Fibroblast of upper back skin (primary cell): ENCODE measurements at places on chromosomes 7 and 10.

DNA sequence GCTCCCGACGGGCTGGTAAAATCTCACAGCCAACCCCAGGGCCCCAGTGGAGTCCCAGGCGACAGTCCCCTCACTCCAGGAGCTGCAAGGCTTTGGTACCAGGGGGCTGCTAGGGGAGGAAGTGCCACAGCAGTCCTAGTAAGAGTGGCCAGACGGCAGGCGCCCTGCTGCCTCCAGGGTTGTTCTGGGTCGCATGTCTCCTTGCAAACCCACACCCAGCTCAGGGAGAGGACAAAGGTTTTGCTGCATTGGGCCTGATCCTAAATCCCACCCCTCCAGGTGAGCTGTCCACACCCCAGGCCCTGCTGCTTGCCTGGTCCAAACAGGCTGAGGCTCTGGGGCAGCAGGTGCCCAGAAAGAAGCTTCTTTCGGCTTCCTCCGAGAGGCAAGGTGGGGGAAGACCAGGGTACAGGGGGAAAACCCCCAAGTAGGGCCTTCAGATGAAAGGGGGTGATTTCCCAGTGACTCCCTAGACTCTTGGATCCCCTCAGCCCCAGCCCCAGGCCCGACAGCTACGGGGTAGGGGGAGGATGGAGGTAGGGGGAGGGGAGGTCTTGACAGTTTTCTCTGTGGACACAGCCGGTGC lies 4.2 kb upstream of the KCP start:
- no peak for DNase-seq

DNA sequence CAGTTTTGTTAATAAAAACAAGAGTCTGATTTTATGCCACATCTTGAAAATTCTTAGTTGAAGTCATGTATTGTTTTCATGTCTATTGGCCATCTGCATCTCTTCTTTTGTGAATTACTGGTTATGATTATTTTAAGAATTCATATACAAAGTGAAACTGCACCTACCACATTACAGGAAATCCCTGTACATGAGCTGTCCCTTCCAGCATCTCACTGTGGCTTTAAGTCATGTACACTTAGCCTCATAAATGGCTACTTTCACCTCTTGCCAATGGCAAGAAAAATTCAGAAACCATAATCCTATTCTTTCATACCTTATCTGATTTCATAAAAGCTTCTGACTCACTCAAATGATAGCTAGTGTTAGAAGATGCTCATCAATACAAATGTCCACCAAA lies 48.6 kb downstream of the CRTAC1 start:
- DNase-seq, result no peak

- DNase-seq, result no peak
These were observed 125.4 kb upstream of the PPP2R2D start for GRCh38 chr10:131775433-131775832.

- no peak for DNase-seq
These were observed 109.5 kb downstream of the NRF1 start for GRCh38 chr7:129721068-129721467.

- DNase-seq, result no peak
These were observed 45.4 kb downstream of the GPR37 start for GRCh38 chr7:124720195-124720594.

- DNase-seq, result no peak
These were observed 1062.0 kb downstream of the XPNPEP1 start for GRCh38 chr10:108861181-108861754.

- DNase-seq, result no peak
These were observed 319.3 kb upstream of the CACNA2D1 start for GRCh38 chr7:82762880-82763279.

- peak; percentile 35 for DNase-seq
These were observed 73.3 kb downstream of the C10orf90 start for GRCh38 chr10:126597211-126597610.

- DNase-seq, result no peak
These were observed 734.6 kb upstream of the SORCS1 start for GRCh38 chr10:107899075-107899474.

DNA sequence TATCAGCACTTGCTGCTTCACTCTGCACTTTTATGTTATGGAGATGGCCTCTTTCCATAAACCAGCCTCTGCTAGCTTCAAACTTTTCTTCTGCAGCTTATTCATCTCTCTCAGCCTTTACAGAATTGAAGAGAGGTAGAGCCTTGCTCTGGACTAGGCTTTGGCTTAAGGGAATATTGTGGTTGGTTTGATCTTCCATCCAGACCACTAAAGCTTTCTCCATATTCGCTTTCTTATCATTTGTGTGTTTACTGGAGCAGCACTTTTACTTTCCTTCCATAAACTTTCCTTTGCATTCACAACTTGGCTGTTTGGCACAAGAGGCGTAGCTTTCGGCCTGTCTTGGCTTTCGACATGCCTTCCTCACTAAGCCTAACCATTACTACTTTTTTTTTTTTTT lies 23.6 kb downstream of the DYDC2 start:
- no peak for DNase-seq

DNA sequence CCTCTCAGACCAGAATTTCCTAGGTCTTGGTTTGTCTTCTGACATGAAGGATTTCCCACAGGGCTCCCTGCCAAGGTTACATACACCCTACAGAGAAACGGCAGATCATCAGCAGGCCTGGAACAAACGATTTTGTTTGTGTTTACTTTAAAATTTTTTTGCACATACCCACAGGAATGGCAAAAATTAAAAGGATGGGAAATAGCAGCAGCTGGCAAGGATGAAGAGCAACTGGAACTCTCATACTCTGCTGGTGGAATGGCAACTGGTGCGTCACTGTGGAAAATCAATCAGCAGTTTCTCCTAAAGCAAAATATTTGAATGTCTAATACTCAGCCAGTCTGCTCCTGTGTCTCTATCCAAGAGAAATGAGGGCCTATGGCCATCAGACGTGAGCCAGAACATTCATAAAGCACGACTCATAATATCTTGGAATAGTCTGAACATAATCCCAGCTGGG lies 6.5 kb downstream of the BAIAP2L1 start:
- DNase-seq, result peak; percentile 80

GRCh38 chr10:25849988-25850387 lies 84.0 kb upstream of the MYO3A start:
- no peak for DNase-seq

- no peak for DNase-seq
These were observed 188.4 kb downstream of the CYP26A1 start for GRCh38 chr10:93261961-93262610.

GRCh38 chr10:19111501-19112267 lies 63.1 kb downstream of the MALRD1 start:
- DNase-seq, result peak; percentile 69

- DNase-seq, result no peak
These were observed 5.1 kb upstream of the BLVRA start for GRCh38 chr7:43753271-43753810.

GRCh38 chr10:3432081-3432825 lies 259.7 kb upstream of the PITRM1 start:
- no peak for DNase-seq

GRCh38 chr7:152403726-152404125 lies 32.1 kb downstream of the KMT2C start:
- no peak for DNase-seq

DNA sequence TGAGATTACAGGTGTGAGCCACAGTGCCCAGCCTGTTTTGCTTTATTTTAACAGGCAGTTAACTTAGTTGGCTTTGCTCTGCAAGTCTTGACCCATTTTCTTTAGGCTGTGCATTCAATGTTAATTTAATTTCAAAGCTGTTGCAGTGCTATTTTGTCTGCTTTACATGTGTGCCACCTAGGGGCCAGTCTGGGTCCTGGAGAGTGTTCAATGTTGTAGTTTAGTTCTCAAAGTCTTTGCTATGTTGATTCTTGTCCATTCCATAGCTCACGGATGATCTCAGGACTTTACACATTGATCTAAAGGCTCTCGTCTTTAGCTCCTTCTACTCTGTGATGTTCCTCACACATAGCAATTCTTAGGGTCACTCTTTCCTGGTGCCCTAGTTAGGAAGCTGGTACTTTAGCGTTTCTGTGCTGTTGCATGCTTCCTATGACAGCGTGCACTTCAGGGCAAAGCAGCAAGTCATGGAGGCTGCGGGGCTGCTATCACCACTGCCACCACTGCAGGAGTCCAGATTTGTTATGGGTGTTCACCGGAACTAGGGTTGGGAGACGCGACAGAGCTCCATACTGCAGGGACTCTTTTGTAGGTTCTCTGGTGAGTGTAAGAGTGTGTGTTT lies 16.4 kb upstream of the ABCA13 start:
- peak; percentile 61 for DNase-seq

GRCh38 chr10:21807180-21807579 lies 196.3 kb downstream of the DNAJC1 start:
- peak; percentile 10 for DNase-seq

- DNase-seq, result peak; percentile 87
These were observed 16.1 kb upstream of the LAMB4 start for GRCh38 chr7:108146070-108146842.

- DNase-seq, result no peak
These were observed 498 bp upstream of the ST7 start for GRCh38 chr7:116952635-116953371.

GRCh38 chr7:79175374-79175773 lies 278.1 kb downstream of the MAGI2 start:
- no peak for DNase-seq

- peak; percentile 8 for DNase-seq
These were observed 88.2 kb downstream of the GSDME start for GRCh38 chr7:24668927-24669635.

GRCh38 chr7:118183428-118183785 lies 557 bp upstream of the LSM8 start:
- no peak for DNase-seq

DNA sequence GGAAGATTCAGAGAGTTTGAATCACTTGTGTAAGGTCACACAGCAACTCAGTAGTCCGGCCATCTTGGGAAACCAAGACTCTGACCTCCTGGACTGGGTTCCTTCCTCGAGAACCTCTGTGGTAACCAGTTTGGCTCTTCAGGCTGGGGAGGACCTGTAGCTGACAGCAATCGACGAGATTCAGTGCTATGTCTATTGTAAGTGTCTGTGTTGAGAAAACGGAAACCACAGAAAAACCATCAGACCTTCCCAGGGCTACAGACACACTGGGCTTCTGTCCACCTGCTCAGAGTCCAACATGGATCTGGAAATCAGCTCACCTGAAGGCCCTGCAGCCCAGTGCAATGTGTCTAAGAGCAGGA lies 403.7 kb downstream of the RPS24 start:
- no peak for DNase-seq

DNA sequence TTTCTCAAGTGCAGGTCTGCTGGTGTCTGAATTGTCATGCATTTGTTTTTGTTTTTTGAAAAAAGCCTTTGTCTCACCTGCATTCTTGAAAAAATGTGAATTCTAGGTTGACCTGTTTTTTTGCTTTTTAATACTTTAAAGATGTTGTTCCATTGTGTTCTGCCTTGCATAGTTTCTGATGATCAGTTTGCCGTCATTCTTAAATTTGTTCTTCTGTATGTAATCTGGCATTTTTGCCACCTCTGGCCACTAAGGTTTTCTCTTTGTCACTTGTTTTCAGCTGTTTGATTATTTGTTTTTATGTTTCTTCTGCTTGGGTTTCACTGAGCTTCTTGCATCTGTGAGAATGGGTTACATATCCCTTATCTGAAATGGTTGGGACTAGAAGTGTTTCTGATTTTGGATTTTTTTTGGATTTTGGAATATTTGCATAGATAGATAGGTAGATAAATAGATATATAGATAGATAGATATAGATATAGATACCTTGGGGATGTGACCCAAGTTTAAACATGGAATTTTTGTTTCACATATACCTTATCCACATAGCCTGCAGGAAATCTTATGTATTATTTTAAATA lies 16.5 kb downstream of the MGMT start:
- DNase-seq, result no peak

DNA sequence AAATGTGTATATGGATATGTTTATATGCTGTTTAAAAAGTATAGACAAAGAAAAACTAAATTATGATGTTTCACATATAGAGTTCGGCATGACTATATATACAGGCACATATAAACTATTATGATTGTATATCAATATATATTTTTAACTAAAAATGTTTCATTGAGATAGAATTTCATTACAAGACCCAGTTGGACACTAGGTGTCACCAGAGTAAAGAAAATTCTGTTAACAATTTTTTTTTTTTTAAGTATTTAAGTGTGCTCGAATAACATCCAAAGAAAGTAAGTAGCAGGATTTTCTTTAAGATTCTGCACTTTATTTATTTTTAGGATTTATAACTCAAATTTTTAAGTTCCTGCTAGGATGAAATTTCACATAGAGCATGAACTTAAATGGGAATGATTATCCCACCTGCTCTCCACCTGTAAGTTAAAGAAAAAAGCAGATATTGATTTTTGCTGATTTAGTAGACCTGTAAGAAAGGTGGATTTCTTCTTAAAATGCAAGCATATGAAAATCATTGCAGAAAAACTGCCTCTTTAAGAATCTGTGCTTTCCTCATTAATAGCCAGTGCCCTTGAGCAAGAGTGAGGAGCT lies 961.5 kb downstream of the PCDH15 start:
- peak; percentile 13 for DNase-seq

DNA sequence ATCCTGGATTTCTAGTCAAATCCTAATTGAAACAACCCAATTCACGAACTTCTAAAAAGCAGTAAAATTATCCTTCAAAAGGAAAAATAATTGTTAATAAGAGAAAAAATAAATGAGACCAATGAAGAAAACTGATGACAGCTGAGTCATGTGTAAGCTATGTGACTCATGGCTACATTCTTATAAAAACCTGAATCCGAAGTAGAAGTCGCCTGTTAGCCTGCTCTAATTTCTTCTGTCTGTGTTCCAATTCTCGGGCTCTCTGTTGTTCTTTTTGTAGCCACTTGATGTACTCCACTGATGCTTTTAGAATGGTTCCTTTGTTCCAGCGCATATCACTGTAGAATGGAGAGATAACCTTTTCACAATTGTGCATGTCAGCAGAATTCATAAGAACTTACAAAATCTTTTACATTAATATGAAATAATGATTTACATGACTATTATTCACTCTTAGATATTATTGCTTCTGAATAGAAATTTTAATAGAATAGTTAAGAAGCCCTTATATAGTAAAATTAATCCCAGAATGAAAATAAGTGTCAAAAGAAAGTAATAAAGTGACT lies 88.8 kb downstream of the TFEC start:
- peak; percentile 58 for DNase-seq

- peak; percentile 75 for DNase-seq
These were observed 1.9 kb downstream of the SKIDA1 start for GRCh38 chr10:21523557-21524008.

GRCh38 chr7:16889305-16889704 lies 7.5 kb upstream of the AGR3 start:
- DNase-seq, result no peak

DNA sequence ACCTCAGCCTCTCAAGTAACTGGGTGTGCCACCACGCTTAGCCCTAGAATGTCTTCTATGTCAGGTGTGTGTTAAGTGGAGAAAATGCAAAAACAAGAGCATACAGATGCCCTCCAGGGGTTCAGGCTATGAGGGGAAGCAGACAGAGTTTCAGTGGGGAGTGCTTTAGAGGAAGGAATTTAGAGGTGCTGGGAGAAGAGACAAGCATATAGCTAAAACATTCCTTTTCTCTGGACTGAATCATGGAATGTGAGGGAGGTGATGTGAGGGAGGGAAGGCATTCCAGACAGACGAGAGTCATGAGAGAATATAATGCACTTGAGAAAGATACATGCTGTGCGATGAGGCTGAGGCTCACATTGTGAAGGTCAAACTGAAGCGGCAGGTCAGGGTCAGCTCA lies 6.6 kb upstream of the ZNF786 start:
- peak; percentile 37 for DNase-seq

- no peak for DNase-seq
These were observed 154.7 kb upstream of the DGKB start for GRCh38 chr7:15057272-15057671.
